ENCODE measurements at places on chromosomes 6 and 20.

DNA sequence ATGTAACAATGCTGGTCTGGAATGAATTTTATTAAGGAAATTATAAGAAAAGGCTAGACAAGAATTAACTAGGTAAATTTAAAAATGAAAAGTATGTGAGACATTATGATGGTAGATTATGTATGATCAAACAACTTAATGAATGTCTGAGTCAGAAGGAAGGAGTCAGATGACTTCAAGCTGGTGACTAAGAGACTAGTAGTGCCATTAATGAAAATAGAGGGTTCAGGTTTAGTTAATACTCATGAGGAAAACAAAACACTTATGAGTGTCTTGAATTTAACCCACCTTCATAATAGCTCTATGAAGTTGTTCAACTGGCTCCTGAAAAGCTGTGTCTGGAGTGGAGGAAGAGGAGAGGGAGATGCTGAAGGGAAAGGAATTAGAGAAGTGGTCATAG, 256.3 kb downstream of the ADGRB3 start:
- no peak for DNase-seq

- no peak for DNase-seq
These were observed 156.2 kb downstream of the RNASET2 start for GRCh38 chr6:166800137-166800536.

DNA sequence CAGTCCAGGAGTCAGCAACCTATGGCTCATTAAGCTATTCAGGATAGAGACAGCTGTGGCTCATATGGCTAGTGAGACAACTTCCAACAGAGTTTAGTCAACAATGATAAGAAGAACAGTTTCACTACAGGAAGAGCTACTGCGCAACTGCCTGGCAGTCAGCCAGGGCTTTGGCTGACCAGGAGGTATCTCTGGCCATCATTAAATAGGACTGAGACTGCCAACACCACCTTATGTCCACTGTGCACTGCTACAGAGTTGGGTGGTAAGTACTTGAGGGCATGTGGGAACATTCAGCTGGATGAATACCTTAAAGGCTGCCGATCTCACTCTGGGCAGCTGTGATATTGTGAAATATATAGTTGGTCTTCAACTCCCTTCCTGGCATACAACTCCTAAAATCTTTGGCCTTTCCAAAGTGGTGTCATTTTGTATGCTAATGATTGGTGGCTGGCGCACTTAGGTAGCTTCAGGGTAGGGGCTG, 52.2 kb upstream of the FAM83C start:
- no peak for DNase-seq

GRCh38 chr20:8150591-8150990, 18.5 kb downstream of the PLCB1 start:
- no peak for DNase-seq

GRCh38 chr6:8825726-8826125, 390.4 kb upstream of the SLC35B3 start:
- no peak for DNase-seq

- no peak for DNase-seq
These were observed 70.1 kb downstream of the SLX4IP start for GRCh38 chr20:10504994-10505730.

DNA sequence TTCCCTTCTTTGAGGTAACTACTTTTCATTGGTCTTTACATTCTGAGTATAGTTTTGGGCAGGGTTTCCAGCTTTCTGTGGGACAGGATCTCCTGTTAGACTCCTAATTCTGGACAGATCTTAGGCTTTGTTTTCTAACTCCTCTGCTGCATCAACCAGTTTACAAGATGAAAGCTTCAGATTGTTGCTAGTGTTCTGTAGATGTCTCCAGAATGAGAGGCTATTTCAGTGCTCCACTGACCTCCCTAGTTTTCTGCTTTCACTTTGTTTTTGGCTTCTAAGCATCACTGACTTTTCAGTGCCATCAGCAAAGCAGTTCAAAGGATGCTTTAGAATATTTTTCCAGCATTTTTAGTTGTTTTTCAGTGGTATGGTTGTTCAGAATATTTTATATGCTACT, 101.4 kb downstream of the LIN28B start:
- no peak for DNase-seq

DNA sequence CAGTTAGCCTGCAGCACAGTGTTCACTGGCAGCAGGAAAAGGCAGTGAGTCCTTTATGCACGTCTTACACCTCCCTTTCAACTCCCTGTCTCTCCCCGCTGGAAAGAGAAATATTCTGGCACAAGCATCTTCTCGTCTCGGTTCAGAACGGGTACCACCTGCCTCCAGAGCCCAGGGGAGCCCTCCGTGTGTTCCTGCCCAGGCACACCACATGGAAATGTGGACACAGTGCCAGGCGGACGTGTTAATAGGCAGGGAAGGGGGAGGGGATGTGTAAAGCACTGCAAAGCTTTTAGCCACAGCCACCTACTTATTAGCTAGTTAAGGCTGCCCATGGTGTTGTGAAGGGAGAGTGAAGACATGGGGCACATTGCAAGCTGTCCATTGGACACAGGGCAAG, 219.7 kb downstream of the FARS2 start:
- no peak for DNase-seq

DNA sequence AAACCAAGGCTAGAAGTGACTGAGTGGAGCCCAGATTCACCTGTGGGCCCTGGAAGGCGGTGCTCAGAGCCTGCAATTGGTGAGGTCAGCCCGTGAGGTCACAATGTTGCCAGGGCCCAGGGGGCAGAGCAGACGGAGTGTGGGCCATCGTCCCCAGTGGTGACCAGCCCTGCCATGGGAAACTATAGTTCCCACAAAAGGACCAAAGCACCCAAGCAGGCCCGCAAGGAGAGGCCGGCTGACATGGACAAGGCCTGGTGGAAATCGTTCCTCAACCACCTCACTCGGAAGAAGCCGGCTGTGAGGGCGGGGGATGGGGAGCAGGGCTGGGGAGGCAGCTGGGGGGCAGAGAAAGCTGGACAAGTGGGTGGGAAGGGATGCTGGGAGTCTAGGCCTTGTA, at the start of gene C20orf144:
Gene C20orf144, plus strand, starts transcription at position 156 of the 400 bp plus-strand sequence. Its CDS starts 19 bp downstream, at position 175.
- no peak for DNase-seq

GRCh38 chr6:13813621-13814175, 659 bp downstream of the MCUR1 start:
- DNase-seq = peak; percentile 87

DNA sequence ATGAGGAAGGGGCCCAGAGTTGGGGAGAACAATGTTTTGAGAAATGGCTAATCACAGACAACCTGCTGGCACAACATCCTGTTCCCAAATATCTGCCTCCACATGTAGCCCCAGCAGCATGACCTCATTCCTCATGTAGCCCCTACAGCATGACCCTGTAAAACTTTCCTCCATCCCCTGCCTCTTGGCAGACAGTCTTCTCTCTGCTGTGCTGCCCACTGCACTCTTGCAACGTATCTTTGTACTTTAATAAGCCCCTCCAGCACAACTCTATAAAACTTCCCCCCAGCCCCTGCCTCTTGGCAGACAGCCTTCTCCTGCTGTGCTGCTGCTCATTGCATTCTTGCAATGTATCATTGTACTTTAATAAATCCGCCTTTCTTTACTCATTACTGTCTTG, 278.8 kb downstream of the HDGFL1 start:
- no peak for DNase-seq

DNA sequence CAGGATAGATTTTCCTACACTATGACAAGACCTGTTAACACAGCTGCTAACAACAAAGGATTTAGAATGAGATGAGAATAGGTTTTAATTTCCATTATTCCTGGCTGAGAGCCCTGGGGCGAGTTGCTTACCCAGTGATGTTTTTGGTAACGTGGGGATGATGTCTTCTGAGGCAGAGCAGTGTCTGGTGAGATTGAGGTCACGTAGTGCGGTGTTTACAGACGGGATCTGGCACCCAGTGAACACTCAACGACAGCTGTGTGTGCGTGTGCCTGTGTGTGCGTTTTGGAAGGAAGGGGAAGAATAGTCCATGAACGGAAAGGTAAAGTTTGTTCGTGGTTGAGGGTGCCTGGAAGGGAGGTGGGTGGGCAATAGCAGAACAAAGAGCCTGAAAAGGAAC, 384.7 kb downstream of the C6orf118 start:
- DNase-seq = no peak

DNA sequence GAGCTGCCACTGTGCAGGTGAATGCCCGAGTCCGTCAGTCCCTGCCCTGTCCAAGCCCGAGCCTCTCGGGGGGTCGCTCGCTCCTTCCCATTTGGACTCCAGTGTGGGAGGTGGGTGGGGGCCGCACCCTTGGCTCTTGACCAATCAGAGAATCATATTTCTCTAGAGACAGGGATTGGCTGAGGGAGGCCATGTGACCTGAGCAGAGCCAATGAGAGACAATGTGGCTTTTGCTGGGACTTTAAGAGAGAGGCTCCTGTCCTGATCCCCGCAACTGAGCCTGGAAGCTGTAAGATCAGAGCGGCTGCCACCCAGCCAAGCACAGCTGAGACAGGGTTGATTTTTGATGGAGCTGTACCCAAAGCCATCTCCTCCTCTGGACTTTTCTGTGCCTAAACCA, 199.3 kb downstream of the TFAP2C start:
- DNase-seq = no peak

- DNase-seq = no peak
These were observed 16.0 kb downstream of the SLC2A10 start for GRCh38 chr20:46725186-46726165.

DNA sequence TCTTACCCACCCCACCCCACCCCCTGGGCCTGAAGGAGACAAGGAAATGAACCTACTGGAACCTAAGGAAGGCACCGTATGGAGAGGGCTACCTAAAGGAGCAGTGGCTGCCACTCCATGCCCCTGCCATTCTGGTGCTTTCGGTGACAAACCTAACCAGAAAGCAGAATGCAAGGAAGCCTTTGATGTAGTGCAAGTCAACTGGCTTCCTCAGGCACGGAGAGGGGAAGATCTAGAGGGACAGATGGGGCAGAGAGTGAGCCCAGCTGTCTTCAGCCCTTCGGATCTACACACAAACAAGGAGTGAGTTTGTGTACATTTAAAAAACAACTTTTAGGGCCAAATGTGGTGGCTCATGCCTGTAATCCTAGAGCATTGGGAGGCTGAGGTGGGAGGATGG, 39.5 kb downstream of the PPP1R16B start:
- DNase-seq = no peak

- peak; percentile 43 for DNase-seq
These were observed 173.9 kb downstream of the LMBRD1 start for GRCh38 chr6:69622924-69623323.

- no peak for DNase-seq
These were observed 23.6 kb downstream of the RWDD2A start for GRCh38 chr6:83216806-83217205.

- no peak for DNase-seq
These were observed 617.4 kb upstream of the CDH4 start for GRCh38 chr20:60634491-60635172.

DNA sequence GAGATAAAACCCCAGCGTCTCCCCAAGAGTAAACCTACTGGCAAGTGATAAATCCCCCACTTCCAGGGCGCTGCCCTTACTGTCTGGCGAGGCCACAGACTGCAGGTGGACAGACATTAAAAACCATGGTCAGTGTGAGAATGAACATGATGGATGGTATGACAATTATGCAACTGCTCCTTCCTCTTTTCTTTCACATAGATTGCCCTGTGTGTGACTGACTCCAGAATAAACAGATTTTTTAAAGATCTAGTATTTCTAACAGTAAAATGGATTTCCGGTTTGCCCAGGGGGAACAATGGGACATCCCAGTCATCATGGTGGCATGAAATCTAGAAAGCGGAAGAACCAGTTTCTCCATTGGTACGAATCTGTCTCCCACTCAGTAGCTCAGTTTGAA, 153.7 kb downstream of the FOXC1 start:
- no peak for DNase-seq

DNA sequence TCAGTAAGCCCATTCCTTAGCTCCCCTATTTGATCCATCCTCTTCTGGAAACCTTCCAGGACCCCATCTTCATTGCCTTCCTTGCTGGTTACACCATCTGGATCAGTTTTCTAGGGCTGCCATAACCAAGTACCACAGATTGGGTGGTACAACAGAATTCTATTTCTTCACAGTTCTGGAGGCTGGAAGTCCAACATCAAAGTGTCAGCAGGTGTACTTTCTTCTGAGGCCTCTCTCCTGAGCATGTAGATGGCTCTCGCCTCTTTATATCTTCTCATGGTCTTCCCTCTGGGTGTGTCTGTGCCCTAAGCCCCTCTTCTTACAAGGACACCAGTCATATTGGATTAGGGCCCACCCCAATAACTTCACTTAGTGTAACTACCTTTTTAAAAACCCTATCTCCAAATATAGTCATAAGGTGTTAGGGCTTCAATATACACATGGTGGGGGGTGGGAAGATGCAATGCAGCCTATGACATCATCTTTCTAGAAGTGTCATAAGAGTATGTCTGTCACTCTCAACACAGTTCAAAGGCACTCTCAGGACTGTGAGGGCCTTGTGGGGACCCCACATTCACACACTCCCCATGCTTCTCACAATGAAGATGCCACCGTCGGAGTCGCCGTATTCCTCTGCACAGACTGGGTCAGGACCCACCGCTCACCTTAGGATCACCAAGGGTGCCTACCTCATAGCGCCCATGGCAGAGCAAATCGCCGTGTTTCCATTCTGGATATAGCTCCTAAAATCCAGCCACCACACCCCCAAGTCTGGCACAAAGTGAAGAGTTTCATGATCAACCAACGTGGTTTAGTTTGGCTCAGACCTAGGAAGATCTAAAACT, 12.2 kb upstream of the PRND start:
- DNase-seq = no peak

DNA sequence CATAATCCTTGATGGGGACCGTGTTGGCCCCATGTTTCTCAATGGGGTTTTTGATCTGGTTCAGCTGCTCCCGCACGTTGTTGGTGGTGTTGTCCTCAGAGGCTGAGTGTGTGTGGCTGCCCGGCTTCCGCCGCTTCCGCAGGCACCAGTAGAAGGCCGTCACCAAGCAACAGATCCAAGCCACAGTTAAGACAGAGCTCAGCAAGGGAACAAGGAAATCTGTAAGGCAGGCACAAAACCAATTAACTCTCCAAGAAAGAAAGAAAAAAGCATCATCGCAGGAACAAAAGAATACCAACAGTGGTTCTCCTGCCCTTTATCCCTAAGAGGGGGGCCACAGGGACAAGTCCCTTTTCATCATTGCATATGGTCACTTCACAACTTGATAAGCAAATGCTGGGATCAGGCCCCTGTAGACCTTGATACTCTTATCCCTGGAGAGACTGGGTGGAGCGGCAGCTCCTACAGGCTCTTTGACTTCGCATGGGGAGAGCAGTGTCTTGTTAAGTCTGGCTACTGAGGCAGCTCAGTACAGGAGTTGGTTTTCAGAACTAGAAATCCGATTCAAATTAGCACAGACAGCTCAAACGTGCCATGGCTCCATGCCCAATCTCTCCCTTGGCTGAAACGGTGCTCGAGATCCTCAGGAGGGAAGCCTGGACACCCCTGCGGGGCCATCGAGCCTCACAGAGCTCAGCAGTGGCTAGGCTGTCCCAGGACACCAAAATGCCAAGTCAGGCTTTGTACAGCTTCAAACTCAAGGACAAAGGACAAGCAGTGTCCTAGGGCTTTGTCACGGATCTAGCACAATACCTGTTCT, 33.9 kb downstream of the JAG1 start:
- DNase-seq = no peak

- DNase-seq = no peak
These were observed 180.5 kb downstream of the COL12A1 start for GRCh38 chr6:75025371-75025770.

Measured in H9 (cell line).